ENCODE measurements at places on chromosomes 11 and 22.
A peak's percentile ranks its signal among the peaks of the same experiment; 100 is the strongest.

DNA sequence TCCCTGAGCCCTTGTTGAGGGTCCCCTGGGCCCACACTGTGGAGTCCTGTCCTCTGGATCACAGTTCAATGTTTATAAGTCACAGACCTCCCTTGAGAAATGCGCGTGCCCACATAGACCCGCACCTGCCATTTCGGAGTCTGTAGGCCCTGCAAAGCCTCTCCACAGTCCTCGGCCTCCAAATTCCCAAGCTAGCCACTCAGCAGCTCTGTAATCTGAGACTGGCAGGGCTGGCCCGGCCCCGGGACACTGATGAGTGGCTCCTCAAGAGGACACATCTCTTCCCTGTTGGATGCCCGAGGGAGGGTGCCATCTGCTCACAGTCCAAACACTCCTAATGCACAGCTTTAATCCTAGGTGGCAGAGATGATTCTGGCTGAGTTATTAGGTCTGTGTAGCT, 39.1 kb downstream of the B3GAT1 start:
- no peak for DNase-seq

GRCh38 chr11:131808470-131808869, 438.1 kb downstream of the NTM start:
- no peak for DNase-seq

DNA sequence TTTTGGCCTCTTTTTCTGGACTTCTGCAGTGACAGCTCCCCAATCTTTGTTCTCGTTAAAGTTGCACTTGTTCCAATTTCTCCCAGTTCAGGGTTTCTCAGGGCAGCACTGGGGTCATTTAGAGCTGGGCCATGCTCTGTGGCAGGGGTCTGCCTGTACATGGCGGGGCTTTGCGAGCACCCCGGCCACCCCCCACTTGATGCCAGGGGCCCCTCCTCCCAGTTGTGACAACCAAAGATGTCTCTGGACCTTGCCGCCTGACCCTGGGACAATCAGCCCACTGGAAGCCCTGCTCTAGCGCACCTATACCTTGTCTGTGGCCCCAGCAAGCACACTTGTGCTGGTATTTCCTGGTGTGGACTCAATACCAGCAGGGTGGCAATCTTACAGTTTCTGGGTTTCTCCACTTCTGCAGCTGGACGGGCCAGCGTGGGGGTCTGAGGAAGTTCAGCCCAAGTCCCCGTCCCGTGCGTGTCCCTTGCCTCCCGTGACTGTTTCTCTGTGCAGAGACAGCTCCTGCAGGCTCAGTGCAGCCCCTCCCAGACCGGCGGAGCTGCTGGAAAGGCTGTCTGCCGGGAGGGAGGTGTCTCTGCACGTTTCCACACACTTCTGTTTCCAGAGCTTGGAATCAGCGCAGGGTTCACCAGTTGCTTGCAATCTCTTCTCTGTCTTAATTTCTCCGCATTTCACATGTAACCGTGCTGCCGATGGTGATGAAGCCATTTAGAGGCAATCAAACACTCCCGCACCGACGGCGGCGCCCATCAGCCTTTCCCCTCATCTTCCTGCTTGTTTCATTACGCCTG, 1328.9 kb downstream of the BRD1 start:
- DNase-seq = no peak

DNA sequence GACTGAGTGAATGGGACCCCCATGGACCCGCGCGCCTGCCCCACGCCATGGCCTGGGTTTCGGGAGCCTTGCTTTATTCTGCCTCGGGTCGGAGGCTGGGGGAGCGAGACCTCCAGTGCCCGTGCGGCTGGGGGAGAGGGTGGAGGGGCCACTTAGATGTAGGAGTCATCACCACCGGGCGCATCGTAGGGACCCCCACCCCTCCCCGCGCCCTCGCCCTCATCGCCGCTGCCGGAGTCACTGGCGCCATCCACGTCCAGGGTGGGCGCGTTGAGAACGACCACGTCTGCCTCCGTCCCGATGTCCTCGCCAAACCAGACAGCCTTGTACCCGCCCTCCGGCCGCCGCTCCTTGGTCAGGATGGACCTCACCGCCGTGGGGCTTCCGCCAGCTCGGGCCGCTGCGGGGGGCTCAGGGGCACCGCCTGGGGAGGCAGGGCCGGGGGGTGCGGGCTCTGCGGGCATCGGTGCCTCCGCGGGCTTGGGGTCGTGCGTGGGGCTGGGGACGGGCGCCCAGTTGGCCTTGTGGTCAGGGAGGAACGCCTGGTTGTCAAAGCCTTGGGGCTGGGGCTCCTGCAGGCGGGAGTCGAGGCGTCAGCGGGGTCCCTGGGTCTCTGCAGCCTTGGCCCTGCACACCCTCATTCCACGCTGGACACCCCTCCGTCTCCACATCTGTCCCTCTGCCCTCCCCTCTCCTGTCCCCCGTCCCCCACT, 1.6 kb upstream of the IRF7 start:
- DNase-seq = no peak

DNA sequence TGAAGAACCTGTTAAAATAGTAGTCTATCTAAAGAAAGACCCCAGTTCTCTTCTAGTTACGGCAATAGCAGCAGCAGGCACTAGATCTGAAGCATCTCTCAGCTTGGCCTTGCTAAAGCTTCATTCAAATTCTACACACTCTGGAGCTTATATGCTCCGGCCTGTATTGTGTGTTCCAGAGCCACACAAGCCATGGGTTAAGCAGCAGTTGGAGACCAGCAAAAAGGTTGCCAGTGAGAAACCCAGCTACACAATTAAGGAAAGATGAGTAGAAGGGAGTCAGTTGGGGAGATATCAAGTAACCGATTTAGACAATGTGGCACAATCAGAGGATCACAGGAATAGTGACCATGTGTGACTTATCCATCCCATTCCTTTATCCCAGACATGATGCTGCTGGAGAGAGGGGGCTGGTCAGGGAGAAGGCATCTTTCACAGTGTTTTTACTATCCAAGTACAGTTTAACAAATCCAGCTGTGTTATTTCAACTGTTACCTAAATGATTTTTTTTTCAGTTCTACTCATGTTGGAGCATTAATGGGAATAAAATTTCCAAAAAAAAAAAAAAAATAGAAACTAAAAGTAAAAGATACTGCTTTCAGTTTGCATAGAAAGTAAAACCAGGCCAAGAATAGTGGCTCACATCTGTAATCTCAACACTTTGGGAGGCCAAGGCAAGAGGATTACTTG, 41.0 kb downstream of the PAX6 start:
- DNase-seq = no peak

GRCh38 chr11:119101759-119102423, at the start of gene DPAGT1:
DPAGT1 (minus strand) TSS chr11:119101853; CDS start chr11:119101655, 198 bp downstream.
- peak; percentile 90 for DNase-seq

DNA sequence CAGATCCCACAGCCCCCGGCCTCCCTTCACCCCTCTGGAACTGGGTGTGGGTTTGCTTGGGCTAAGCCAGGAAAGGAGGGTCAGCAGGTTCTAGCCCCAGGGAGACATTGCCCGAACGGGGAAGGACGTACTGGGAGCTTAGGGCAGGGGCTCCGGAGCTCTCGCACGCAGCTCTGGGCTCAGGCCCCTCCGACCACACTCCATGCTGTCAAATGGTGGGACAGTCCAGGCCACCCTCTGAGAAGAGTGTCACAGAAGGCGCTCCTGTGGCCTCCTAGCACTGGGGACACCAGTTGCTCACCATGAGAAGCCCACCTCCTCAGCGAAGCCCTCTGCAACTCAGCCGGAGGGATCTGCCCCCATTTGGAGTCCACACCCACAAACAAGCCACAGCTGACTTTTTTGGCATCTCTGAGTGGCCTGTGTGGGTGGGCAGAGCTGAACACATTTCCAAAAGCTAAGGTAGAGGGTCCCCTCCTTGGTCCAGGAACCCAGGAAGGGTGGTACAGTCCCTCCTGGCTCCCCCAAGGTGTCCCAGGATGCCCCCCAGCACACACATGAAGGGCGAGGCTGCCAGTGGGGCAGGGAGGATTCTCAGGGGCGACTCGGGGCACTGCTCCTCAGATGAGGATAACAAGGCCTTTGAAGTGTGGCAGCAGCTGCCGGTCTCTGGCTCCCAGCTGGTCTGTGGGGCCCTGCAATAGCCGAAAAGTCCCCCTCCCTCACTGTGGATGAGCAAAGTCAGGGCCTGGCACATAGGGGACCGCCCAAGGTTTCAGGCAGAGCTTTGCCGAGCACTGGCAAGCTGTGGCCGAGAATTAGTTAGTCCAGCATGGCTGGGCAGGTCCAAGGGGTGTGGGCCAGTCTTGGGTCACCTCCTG, 13.0 kb upstream of the TEF start:
- DNase-seq = no peak

GRCh38 chr11:24496736-24497725, at the start of gene LUZP2:
LUZP2 (plus strand) TSS chr11:24497053.
- DNase-seq = no peak

DNA sequence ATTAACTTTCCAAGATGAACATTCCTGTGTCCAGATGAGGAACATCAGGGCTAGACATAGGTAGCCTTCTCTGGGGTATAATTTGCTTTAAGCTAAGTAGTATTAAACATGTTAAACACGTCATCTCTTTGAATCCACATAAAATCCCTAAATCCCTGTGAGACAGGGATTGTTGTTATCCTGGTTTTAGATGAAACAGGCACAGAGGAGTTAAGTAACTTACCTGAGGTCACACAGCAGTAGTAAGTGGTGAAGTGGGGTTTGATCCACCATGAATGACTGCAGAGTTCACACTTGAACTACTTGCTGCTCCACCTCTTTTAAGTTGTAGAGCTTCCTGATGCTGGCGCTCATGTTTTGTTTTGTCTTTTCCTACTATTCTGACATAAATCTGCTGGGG, 82.6 kb upstream of the NNMT start:
- DNase-seq = no peak

- DNase-seq = no peak
Measured at GRCh38 chr11:30342736-30343166, 19.8 kb downstream of the ARL14EP start.

All from CD4-positive, alpha-beta T cell treated with Interferon alpha-2 for 1 hour (primary cell).